ENCODE measurements at places on chromosomes 1 and 21. TPM values are rescaled to one million over a fixed set of nuclear protein-coding genes. Genes with fewer than 3 reads are reported as not detected.
A peak's percentile ranks its signal among the peaks of the same experiment; 100 is the strongest.

DNA sequence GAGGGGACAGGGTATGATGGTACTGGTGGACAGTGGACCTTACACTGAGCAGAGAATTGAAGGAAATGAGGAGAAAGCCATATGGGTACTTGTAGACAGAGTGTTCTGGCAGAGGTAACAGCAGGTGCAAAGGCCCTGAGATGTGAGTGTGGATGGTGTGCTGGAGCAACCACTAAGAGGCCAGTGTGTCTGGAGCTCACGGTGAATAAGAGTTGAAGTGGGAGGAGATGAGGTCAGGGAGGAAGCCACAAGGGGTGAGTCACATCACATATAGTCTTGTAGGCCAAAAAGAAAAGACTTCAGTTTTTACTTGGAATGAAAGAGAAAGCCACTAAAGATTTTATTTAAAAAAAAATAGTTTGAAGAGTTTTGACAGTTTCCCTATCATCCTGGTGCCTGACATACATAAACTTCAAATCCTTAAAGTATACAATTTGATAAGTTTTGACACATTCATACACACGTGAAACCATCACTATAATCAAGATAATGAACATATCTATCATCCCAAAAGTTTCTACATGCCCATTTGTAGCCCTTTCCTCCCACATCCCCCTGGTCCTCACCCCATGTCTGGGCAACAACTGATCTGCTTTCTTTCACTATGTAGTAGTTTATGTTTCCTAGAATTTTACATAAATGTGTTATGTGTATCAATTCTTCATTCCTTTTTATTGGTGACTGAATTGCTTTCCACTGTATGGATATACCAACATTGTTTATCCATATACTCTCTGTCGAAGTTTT lies 148.4 kb downstream of the GPATCH2 start:
- no peak for DNase-seq

GRCh38 chr1:6447016-6447817 lies 18.8 kb downstream of the TNFRSF25 start:
- no peak for DNase-seq

DNA sequence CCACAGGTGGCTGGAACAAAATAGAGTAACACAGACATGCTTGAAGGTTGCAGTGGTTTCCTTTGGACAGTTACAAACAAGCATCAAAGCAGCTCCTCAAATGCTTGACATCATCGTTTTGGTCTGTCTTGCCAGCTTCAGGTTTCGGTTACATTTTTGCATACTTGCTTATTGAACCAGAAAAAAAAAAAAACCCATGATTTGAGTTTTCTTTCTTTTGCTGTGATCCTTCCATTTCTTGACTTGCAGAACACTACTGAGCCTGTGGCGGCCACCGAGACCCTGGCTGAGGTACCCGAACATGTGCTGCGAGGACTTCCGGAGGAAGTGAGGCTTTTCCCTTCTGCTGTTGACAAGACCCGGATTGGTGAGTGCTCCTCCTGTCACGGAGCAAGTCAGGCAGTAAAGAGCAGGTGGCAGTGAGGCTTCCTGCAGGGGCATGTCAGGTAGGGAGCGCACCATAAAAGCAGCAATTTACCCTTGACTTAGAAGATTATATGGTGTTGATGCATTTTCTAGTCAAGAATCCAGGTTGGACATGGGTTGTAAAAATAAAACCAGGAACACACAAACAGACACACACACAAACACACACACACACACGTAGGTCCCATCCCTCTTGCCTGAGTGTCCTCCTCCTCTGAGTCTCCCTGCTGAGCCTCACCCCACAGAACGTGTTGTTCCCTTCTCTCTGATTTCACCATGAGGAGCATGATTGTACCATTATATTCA lies 30.9 kb downstream of the PRDM2 start:
- DNase-seq = peak; percentile 67

DNA sequence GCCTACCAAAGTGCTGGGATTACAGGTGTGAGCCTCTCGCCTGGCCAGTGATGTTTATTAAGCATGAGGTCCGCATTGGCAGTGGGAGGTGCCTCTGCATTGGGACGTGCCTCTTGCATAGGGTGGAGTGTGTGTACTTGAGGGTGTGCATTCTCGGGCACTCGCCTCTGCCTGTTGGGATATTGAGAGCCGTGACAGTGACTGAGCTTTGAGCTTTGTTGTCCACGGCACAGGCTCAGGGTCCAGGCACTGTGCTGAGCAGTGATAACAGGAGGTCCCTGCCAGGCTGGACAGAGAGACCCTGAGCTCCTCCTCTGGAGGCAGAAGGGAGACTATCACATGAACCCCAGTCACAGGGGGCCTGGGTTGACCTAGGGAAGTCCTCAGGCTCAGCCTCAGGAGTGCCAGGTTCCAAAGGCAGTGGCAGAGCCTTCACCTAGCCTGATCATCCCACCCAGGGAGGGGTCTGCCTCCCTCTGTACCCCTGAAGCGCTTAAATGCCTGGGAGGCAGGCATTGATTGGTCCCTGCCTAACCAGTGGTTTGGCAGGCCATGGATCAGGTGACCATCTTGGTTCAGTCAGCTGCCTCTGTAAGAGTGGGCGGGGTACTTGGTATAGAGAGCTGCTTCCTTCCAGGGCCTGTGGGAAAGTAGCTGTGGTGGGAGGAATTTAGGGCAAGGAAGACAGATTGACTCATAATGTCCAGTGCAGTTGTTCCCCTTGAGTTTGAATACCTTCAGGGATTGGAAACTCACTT lies 213.8 kb upstream of the TMEM51 start:
- no peak for DNase-seq

DNA sequence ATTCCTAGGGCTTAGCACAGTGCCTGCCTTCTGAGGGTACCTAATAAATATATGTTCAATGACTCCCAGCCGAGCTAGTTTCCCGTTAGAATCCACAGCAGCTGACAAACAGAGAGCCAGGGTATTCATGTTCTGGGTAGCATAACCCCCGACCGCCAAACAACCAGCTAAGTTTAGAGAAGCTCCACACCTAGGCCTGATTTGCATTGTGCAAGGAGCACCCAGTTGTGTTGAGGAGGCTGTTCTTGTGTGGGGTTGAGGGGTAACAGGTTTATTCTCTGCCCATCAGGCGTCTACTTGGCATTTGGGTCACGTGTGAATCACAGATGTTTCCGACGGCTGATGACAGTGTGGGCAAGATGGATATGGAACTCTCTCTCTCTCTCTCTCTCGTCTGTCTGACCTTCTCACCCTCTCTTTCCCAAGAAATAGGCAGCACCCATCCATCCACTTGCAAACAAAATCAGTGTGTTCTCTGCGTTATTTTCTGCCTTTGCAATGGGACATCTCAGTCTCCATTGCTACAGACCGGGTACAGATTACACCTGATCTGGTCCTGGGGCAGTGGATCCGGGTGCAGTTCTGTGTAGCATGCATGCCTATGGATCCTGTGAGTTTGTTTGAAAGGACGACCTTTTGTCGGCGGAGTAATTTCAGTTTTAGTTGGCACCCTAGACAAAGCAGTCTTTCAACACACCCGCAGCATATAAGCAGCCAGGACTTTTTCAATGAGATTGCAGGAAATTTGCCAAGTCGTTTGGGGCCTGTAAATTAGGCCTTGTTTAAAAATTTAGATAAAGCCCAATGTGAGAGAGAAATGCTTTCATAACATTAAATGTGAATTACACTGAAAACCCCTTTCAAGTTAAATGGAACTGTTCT lies 29.4 kb downstream of the KAZN start:
- DNase-seq = no peak

GRCh38 chr1:206568779-206569352 lies 43.4 kb downstream of the EIF2D start:
- no peak for DNase-seq

GRCh38 chr1:93988634-93989350 lies 79.6 kb upstream of the GCLM start:
- DNase-seq = no peak

DNA sequence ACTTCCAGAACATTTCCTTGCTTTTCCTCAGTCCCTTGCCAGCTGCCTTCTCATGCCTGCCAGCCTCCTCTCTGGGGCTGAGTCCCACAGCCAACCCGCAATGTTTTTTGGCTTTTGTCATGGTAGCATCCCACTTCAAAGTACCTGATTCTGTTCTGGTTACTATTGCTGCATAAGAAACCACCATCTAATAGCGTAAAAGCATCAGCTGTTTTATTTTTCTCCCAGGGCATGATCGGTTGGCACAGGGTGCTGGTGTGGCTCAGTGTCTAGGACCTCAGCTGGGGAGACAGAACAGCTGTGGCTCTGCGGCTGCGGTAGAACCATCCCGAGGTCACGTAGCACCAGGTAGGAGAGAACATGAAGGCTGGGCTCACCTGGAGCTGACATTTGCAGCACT lies 8.9 kb upstream of the PRMT2 start:
- DNase-seq = no peak

The FALEC gene
- total RNA-seq = not detected

The AKNAD1 gene
- not detected for total RNA-seq

The TIE1 gene
- 120 TPM for total RNA-seq

The BRINP3 gene
- total RNA-seq = 1.5 TPM

The C1orf210 gene
- not detected for total RNA-seq

The TRNAU1AP gene
- 11.0 TPM for total RNA-seq
